CD4-positive, alpha-beta T cell treated with Interleukin-17A for 4 hours (primary cell): ENCODE measurements at places on chromosomes 5 and 9.

DNA sequence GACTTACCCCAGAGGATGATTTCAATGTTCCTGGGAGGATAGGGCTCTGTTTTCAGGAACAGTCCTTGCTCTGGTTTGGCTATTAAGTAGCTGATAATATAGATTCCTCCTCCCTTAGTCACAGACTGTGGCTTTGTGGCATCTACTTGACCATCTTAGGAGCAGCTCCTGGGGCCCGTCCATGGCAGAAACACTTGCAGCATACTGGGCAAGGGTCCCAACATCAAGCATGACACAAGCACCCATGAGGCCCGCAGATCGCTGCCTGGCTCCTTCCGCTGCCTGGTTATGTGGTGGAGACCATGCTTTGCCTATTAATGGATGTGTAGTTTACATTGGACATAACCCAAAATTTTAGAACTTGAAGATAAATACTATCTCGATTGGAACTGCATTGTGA is 170.1 kb downstream of the ICE1 start:
- no peak for DNase-seq

DNA sequence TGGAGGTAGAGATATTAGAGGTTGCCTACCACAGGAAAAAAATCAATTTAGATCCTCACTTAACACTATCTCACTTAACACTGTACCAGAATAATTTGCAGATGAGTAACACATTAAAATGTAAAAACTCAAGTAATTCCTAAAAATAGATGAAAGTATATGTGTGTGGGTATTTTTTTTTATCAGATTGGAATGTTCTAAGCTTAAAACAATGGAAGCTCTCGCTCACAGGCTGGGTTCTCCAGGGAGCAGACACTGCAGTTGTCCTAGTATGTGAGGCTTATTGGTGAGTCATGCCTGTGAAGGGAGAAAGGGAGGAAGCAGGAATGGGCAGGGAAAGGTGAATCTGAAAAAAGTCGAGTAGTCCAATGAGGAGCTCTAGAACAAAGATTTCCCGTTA is 181.3 kb upstream of the ZNF608 start:
- DNase-seq = no peak

- no peak for DNase-seq
These were observed 56.1 kb downstream of the IRX2 start for GRCh38 chr5:2695200-2695891.

DNA sequence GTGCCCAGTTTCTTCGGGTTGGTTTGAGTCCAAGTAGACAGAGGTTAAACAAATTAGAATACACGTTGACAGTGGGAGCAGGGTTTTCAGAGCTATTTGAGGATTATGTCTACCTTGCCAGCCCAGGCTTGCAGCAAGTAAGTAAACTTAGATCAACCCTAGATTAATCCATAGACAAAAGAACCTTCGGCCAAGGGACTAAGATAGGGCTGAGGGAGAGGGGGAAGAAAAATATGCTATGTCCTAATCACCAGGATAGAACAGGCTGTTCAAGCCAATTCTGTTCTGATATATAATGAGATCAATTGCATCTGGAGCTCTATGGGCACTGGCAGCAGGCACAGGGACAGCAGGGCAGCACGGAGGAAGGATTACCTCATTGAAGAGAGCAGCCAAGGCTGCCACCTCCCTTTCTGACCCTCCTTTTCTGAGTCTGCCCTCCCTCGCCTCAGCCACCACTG is 377.7 kb downstream of the PIK3R1 start:
- no peak for DNase-seq

- no peak for DNase-seq
These were observed 2.8 kb upstream of the AMBP start for GRCh38 chr9:114080773-114081440.
